ENCODE measurements at places on chromosomes 5 and 9. TPM values are rescaled to one million over a fixed set of nuclear protein-coding genes. Genes with fewer than 3 reads are reported as not detected.
A peak's percentile ranks its signal among the peaks of the same experiment; 100 is the strongest.

The AQP3 gene
- total RNA-seq: 111 TPM

- H3K36me3 ChIP-seq: peaks cover 2% of the 10 kb centered on the region
- H3K27me3 ChIP-seq: peaks cover 5% of the 10 kb centered on the region
- H3K4me1 ChIP-seq: peaks cover 21% of the 10 kb centered on the region
- peak overlapping the region; percentile 62 for H3K4me3 ChIP-seq
- H3K27ac ChIP-seq: peak overlapping the region; percentile 89
Observed at GRCh38 chr5:149959406-149960236, 937 bp upstream of the SLC26A2 start.

DNA sequence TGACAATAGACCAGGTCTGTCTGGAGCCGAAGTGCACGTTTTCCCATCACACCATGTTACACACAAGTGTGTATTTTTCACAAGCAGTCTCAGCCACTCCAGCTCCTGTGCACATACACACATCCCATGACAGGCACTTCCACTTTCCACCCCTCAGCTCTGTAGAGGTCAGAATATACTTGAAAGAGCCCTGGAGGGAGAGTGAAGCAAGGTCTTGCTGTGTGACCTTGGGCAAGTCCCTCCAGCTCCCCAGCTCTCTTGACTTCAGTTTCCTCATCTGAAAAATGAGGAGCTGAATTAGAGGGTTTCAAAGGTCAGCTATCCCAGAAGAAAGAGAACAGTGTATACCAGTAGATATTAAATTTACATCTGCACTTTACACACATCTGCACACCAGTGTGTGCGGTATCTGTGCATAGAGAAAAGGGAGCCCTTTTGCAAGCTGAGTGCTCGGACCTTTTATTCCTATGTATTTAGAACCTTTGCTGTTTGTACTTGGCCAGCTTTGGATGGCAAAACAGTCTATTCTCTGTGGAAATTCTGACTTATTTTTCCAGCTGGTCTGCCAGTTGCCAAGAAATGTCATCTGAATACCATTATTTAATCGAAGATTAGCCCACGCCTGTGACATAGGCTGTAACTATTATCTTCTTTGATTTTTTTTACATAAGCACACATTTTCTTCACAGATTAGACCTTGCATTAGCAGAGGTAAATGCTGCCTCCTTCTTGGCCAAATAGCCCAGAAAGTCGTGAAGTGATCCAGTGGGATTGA is 528.0 kb downstream of the BNC2 start:
- H3K4me1 ChIP-seq: no peaks in the 10 kb centered on the region
- H3K27me3 ChIP-seq: no peaks in the 10 kb centered on the region
- no peak overlapping the region for H3K4me3 ChIP-seq
- no peaks in the 10 kb centered on the region for H3K36me3 ChIP-seq

The CDC25C gene
- total RNA-seq: not detected

The PTPN3 gene
- 0.12 TPM for total RNA-seq

DNA sequence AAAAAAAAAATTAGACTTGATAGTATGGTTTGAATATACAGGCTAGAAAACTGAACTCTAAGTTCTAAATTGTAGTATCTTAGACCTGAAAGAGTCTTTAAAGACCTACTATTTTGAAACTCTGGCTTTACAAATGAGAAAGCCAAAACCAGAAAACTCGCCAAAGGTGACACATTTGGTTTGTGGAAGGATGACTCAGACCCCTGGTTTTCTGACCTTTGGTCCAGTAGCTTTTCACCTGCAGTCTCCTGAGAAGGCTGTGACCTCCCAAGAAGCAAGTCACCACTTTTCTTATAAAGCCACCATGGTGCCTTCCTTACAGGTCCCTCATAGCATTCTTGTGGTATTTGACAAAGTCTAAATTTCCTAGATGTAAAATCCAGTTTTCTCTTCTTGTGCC is 102.1 kb upstream of the CEP78 start:
- H3K36me3 ChIP-seq: no peaks in the 10 kb centered on the region
- H3K4me1 ChIP-seq: no peaks in the 10 kb centered on the region
- no peak for DNase-seq
- H3K27me3 ChIP-seq: no peaks in the 10 kb centered on the region

The MLANA gene
- not detected for total RNA-seq

DNA sequence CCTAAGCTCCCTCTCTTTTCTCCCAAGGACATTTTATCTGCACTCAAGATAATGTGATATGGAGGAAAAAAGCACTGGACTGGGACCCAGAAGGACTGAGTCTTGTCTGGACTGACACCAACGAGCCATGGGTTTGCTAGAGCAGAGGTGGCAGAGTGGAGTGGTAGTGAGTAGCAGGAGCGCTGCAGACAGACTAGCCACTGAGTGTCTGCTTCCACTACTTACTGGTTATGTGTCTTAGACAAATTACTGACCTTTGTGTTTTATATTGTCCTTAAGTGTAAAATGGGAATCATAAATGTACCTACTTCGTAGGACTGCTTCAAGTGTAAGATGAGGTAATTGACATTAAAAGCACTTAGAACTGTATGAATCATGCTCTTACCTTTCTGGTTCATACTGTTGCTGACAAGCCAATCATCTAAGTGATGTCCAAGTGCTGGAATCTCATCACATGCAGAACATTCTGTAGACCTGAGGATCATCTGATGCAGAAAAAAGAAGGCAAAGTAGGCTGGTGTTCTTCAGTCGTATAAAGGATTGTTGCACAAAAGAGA is 12.5 kb upstream of the PRLR start:
- no peak overlapping the region for H3K27ac ChIP-seq
- no peak overlapping the region for H3K4me3 ChIP-seq

GRCh38 chr5:69512740-69513260 is 20.2 kb downstream of the OCLN start:
- H3K27ac ChIP-seq: no peak overlapping the region
- no peaks in the 10 kb centered on the region for H3K4me1 ChIP-seq
- H3K4me3 ChIP-seq: no peak overlapping the region

DNA sequence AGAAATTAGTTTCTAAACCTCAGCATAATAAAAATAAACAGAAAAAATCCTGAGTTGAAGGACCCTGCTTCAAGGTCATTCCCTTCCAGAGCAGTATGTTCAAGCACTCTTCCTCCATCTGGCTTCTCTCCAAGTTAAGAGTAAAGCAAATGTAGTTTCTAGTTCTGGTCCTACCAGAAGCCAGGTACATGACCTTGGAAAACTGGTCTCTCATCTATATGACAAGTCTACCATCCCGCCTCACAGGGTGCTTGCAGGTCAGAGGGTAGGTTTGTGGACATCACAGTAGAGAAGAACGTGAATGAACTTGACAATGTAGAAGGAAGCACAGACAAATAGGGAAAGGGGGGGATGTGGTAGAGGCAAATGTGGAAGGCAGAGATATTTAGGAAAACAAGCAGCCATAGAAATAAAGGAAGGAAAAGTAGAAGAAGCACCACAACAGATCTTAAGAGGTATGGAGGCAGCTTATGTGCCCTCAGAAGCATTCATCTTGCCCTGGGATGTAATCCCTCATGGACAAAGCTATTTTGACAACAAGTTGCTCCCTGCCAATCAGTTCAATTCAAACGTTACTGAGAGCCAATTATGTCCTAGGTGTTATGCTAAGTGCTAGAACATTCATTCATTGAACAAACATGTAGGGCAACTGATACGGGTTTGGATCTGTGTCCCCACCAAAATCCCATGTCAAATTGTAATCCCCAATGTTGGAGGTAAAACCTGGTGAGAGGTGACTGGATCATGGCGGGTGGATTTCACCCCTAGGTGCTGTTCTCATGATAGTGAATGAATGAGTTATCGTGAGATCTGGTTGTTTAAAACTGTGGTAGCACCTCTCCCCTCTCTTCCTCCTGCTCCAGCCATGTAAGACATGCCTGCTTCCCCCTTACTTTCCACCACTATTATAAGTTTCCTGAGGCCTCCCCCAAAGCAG is 23.7 kb upstream of the CTNNAL1 start:
- DNase-seq: no peak
- H3K27me3 ChIP-seq: no peaks in the 10 kb centered on the region
- H3K27ac ChIP-seq: no peak overlapping the region
- H3K36me3 ChIP-seq: peaks cover 42% of the 10 kb centered on the region
- H3K4me3 ChIP-seq: no peak overlapping the region

- no peak overlapping the region for H3K27ac ChIP-seq
- H3K36me3 ChIP-seq: no peaks in the 10 kb centered on the region
- H3K27me3 ChIP-seq: peaks cover 39% of the 10 kb centered on the region
- no peak for DNase-seq
Observed at GRCh38 chr9:22009506-22009867, 382 bp upstream of the CDKN2B start.

DNA sequence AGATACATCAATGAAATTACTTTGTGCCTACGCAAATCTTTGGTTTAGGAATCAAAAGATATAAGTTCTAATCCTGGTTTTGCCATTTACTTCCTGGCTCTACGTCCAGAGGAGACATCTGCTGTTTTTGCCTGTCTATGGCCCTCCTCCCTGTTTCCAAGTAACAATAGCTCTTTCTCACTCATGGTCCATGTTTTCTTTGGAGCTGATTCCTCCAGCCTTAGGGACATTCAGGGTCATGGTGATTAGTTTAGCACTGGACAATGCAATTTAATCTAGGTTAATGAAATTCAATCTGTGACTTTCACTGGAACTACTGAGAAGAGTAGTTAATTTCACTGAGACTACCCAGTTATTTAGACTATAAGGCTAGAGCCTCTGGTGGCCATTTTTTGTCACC is 170.6 kb downstream of the SEMA6A start:
- no peak overlapping the region for H3K27ac ChIP-seq
- H3K36me3 ChIP-seq: no peaks in the 10 kb centered on the region
- no peaks in the 10 kb centered on the region for H3K27me3 ChIP-seq
- no peak overlapping the region for H3K4me3 ChIP-seq
- H3K4me1 ChIP-seq: no peaks in the 10 kb centered on the region

DNA sequence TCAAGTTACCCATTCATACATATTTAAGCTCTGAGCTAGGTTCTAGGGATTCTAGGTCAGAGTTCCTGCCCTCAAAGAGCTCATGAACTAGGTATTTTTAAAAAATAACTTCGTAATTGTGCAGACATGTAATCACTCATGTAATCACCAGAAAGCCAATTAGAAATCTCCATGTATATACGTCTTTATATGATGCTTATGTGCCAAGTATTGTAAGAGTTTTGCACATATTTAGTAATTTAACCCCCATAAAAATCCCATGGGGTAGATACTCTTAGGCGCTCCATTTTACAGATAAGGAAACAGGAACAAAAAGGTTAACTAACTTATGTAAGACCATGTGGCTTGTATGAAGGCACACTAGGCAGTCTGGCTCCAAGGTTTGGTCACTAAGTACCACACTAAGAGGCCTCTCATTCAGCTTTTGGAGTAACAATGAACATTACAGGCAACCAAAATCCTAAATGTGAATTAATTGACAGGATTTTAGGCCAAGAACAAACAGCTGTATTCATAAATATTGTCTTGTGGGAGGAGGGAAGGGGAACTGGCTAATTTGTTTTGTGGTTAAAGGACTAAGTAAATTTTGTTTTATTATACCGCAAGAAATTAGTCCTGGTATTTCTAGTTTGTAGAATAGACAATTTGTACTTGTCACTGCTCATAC is 1.7 kb upstream of the OTULINL start:
- H3K4me3 ChIP-seq: no peak overlapping the region
- H3K4me1 ChIP-seq: peaks cover 13% of the 10 kb centered on the region
- H3K36me3 ChIP-seq: no peaks in the 10 kb centered on the region

- DNase-seq: no peak
- H3K4me3 ChIP-seq: no peak overlapping the region
- H3K27me3 ChIP-seq: peaks cover 5% of the 10 kb centered on the region
- no peaks in the 10 kb centered on the region for H3K36me3 ChIP-seq
Observed at GRCh38 chr5:169142264-169142970, 158.5 kb downstream of the SLIT3 start.

DNA sequence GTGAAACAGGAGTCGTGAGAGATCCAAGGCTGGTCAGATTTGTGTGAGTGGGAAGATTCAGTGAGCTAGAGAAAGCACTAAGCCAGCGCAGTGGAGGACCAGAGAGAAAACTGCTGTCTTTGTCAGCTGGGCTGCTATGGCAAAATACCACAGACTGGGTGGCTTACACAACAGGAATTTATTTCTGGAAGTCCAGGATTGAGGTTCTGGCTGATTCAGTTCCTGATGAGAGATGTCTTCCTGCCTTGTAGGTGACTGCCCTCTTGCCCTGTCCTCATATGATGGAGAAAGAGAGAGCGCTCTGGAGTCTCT is 24.2 kb upstream of the ANKRD33B start:
- no peak overlapping the region for H3K4me3 ChIP-seq
- no peaks in the 10 kb centered on the region for H3K36me3 ChIP-seq
- no peak overlapping the region for H3K27ac ChIP-seq
- peaks cover 53% of the 10 kb centered on the region for H3K27me3 ChIP-seq

DNA sequence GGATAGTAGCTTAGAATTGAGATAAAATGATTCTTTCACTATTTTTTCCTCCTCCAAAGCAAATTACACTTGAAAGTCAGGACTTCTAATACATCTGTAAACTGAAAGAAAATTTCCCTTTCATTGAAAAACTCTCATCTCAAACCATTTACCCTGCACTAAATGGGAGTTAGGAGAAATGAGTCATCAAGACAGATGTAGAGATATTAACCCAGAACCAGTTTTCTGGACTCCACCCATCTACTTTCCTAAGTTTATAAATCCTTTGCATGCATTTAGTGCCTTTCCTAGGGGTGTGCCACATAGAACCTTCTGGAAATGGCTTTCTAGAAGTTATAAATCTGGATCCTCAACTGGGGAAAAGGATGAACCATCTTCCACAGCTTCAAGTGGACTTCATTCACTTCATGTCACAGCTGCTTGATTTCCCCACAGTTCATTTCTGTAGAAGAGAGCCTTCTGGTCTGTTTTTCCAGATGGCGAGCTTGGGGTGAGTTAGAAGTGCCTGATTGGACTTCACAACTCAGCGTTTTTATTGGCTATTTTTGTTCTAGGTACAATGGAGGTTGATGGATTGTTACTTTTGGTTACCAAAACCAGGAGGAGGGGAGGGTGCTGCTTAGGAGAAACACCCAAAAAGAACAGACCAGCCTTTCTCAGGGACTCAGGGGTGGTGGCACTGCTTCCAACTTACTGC is 72.5 kb upstream of the GPR151 start:
- peaks cover 9% of the 10 kb centered on the region for H3K36me3 ChIP-seq
- H3K4me3 ChIP-seq: no peak overlapping the region
- no peak overlapping the region for H3K27ac ChIP-seq
- H3K27me3 ChIP-seq: peaks cover 3% of the 10 kb centered on the region

DNA sequence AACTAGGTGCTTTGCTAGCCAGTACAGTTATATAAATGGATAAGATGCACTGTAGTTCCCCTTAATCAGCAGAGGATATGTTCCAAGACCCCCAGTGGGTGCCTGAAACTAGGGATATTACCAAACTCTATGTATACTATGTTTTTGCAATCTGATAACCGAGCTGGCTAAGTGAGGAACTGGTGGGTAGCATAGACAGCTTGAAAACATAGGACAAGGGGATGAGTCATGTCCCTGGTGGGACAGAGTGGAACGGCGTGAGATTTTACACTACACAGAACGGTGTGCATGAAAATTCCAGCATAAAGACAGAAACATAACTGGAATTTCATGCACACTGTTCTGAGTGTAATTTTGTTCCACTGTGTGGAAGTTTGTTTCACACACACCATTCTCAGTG is 86.9 kb downstream of the BASP1 start:
- no peak for DNase-seq
- H3K27ac ChIP-seq: no peak overlapping the region
- H3K4me1 ChIP-seq: no peaks in the 10 kb centered on the region
- H3K36me3 ChIP-seq: no peaks in the 10 kb centered on the region
- no peaks in the 10 kb centered on the region for H3K27me3 ChIP-seq

Data from T-cell (primary cell).